Stimulated activated CD8-positive, alpha-beta memory T cell treated with anti-CD3 and anti-CD28 coated beads, Interleukin-4, amount 100 ng/mL, for 4 hours (primary cell): ENCODE measurements at places on chromosomes 4 and X.

- no peak for DNase-seq
Measured at GRCh38 chr4:85457752-85458467, 17.0 kb upstream of the ARHGAP24 start.

DNA sequence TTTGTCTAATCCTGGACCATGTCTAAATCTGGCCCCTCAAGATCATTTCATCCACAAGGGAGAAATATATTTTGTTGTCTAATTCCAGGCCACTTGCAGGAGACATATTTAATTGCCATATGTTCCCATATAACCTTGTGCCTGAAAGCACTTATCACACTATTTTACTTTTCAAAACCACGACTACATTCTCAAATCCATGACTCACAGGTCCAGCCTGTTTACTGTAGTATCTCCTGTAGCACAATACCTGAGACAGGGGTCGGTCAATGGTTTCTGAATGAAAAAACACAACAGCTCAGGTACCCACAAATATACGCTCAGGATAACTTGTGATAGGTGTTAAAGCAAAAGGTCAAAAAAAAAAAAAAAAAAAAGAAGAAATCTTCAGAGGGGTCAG is 60.9 kb downstream of the SEC24D start:
- DNase-seq = no peak

DNA sequence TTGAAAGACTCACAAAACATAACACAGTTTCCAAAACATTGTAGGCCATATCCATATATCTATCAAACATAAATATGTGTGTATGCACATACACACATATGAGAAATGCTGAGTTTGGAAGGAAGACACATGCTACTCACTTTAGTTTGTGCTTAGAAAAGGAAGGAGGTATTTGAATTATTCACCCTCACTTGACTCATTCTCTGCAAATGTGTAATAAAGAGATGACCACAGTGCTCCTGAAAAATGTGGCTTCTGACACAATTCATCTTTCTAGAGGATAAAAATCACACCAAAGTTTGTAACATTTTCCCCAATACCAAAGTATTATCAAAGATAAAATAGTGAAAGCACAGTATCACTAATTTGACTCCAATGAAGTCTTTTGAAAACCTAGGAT is 950.1 kb downstream of the FAT4 start:
- no peak for DNase-seq

DNA sequence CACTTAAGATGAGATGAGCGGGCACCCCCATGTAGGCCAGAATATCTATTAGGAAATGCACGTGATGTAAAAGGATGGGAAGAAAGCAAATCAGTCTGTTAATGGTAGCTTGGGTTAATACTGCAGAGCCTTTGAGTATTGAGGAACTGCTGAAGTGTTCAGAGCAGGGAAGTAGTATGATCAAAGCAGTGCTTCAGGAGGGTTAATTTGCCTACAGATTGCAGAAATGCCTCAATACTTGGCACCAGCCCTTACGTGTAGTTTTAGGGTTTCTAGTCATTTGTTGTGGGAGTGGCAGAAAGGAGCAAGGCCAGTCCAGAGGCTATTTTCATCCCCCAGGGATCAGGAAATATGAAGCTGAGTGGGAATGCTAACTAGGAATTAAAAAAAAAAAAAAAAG is 19.7 kb downstream of the ZFX start:
- no peak for DNase-seq
